ENCODE measurements at places on chromosomes 2 and 18.

DNA sequence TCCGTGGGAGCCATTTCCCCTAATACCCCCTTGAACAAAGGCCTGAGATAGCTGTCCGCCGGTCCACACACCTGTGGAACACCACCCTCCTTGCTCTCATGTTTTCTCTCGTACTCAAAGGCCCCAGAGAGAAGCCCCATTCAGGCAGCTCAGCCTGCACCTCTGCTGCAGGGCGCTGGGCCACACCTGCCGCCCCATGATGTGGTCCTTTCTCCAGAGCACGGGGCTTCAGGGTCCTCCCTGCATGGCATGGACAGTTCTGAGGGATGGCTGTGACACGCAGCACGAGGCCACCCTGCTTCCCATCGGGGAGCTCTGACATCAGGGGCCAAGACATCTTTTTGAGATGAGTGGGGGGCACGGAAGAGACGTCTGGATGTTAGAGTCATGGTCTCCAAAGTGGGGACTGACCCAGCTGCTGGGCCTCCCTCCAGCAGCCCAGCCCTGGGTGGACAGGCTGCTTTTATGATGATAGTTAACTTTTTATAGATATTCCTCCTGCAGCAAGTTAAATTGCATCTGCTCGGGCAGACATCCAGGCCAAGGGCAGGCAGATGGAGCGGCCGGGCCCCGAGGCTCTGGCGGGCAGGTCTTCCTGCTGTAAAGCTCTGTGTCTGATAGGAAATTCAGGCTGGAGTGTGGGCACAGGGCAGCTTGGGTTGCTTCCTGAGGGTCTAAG lies 56.7 kb downstream of the SDC1 start:
- H3K27me3 ChIP-seq = no peaks in the 10 kb centered on the region
- DNase-seq = no peak
- no peak overlapping the region for H3K4me3 ChIP-seq
- H3K4me1 ChIP-seq = no peaks in the 10 kb centered on the region
- H3K27ac ChIP-seq = no peak overlapping the region
- no peaks in the 10 kb centered on the region for H3K36me3 ChIP-seq

- H3K27me3 ChIP-seq = no peaks in the 10 kb centered on the region
- no peak overlapping the region for H3K4me3 ChIP-seq
- H3K27ac ChIP-seq = no peak overlapping the region
Measured at GRCh38 chr2:199147216-199147615, 310.5 kb downstream of the SATB2 start.

DNA sequence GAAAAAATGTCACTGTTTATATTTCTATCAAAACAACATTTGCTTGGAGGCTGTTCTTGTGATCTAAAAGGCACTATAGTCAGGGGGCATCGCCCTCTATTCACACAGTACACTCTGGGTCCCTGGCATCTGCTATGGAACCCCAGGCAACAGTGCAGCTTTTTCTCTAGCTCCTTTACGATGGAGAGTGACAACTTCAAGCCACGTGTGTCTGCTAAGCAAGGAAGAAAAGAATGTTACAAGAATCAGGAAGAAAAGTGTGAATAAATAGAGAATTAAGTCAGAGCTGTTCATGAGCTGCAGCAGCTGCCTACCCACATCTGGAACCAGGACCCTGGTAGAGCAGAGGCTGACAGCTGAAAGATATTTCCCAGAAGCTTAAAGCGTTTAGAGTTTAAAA lies 11.2 kb downstream of the RND3 start:
- H3K4me3 ChIP-seq = no peak overlapping the region
- no peaks in the 10 kb centered on the region for H3K27me3 ChIP-seq
- no peaks in the 10 kb centered on the region for H3K36me3 ChIP-seq
- H3K27ac ChIP-seq = no peak overlapping the region
- H3K4me1 ChIP-seq = no peaks in the 10 kb centered on the region

DNA sequence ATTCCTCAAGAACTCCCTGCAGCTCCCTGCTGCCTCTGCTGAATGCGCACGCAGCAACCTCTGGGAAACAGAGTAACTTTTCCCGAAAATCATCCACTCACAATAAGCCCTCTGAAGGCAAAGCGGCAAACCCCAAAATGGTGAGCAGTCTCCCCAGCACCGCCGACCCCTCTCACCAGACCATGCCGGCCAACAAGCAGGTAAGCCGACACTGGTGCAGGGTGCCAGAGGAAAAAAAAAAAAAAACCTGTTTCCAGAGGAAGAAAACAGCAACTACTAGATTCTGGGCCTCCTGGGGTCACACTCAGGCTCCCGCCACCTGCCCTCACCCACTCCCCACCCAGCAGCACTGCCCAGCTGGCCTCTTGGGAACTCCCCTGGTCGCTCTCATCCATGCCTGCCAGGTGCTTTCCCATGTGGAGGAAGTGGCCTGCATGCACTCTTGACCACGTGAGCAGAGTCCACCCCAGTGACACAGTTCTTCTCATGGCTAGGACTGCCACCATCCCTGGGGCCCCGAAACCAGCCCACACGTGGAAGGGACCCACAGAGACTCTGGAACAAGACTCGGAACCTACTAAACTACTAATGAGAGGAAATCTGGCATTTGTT lies 36.9 kb downstream of the KCTD18 start:
- no peaks in the 10 kb centered on the region for H3K27me3 ChIP-seq
- no peaks in the 10 kb centered on the region for H3K36me3 ChIP-seq
- H3K4me1 ChIP-seq = peaks cover 9% of the 10 kb centered on the region
- H3K4me3 ChIP-seq = no peak overlapping the region
- no peak overlapping the region for H3K27ac ChIP-seq

GRCh38 chr2:232174662-232175061 lies 203.9 kb upstream of the ALPP start:
- H3K27ac ChIP-seq = no peak overlapping the region
- DNase-seq = no peak
- no peaks in the 10 kb centered on the region for H3K4me1 ChIP-seq

DNA sequence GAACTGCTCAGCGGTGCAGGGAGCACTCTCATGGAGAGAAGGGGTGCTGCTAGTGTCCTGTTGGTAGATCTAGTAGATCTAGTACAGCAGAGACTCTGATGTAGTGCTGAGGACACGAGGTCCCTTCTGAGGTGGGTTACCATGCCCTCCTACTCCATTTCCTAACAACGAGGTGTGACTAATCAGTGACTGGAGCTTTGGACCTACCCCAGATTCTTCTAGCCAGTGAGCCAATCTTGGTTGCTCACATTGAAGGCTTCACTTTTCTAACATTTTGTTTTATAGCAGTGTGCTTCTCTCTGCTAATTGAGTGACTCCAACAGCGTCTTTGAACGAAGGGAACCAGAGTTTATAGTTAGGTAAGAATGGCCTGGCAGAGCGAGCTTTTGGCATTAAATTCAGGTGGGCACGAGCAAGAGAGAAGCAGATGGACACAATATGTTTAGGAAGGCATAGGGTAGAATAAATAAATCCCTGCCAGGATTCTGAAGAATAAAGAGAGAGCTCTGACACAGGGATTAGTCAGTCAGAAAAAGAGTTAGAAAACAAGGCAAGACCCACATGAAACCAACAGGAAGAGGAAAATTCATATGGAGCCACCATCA lies 306.0 kb upstream of the RAB12 start:
- DNase-seq = no peak
- H3K36me3 ChIP-seq = no peaks in the 10 kb centered on the region
- no peaks in the 10 kb centered on the region for H3K4me1 ChIP-seq

DNA sequence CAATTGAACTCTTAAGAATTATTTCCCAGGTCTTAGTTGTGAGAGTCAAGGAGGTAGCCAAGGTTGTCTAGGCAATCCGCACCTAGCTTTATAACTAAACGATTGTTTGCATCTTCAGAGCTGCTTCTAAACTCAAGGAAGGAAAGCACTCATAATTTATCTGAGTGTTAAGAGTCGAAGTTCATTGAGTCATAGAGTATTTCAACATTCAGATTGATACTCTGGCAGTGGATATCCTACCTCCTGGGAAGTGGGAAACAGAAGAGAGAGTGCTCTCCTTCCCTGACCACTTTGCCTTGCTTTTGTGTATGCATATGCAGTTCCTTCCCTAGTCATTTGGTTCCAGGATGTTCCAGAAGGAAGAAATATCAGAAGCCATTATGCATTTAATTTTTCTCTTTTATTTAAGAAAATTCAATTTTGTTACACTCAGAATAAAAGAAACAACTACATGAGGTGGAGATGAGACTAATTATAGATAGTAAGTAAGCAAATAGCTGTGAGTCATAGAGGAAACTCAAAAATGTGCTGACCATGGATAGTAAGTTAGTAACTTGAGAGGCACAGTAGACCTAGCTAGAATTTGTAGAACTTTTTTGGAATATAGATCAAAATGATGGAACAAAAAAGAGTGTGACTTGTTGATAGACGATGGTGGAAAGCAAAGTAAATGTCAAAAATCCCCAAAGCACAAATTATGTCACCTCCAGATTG lies 35.4 kb upstream of the FSHR start:
- H3K4me1 ChIP-seq = no peaks in the 10 kb centered on the region
- H3K4me3 ChIP-seq = no peak overlapping the region
- H3K27me3 ChIP-seq = no peaks in the 10 kb centered on the region
- H3K27ac ChIP-seq = no peak overlapping the region
- DNase-seq = no peak
- H3K36me3 ChIP-seq = no peaks in the 10 kb centered on the region

DNA sequence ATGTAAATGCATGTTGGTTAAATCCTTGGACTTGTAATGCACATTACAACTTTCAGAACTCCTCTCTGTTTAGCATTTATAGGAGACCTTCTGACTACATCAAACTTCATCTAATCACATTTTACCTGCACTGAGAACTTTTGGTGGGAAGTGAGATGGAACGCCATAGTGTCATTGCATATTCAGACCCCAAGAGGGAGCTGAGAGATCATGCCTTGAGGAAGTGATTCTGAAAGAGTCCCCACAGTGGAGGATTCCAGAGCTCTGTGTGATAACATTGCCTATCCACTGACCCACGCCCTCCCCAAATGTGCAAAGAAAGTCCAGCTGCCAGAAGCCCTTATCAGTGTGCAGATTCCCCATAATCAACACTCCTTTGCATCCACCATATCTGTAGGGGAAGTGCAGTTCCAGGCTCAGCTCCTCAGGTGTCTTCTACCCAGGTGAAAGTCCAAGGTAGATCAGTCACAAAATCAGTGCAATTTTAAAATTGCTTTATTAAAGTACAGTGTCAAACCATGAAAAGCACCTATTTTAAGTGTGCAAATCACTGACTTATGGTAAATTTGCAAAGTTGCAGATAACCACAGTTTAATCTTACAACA lies 212.4 kb downstream of the RPIA start:
- H3K4me1 ChIP-seq = no peaks in the 10 kb centered on the region
- H3K4me3 ChIP-seq = no peak overlapping the region
- no peak overlapping the region for H3K27ac ChIP-seq

DNA sequence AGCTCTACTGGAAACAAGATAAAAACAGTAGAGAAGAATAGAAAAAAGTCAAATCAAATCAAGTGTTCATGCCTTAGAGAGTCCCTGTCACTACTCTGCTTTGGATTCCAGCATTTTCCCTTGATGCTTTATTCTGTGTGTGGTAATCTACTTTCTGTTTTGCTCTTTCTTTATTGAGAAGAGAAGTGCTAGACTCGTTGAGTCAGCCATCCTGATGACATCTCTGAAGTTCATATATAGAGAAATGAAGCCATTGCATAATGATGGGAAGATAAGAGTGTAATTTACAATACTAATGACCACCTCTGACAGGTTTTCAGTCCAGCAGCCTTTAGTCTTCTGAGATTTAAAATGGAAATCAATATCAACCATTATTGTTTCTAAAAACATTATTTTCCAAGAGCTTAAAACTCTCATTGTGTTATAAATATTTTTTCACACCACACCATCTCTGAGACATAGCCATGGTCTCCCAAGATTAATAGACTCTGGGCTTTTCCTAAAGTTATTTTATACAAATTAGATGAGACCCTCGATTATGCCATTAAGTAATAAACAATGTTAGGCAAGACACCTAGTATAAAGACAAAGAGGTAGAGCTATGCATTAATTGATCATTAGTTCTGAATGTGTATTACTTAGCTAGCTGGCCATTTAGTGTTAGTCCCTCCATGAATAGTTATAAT lies 679.0 kb upstream of the ACVR2A start:
- no peak overlapping the region for H3K27ac ChIP-seq
- no peaks in the 10 kb centered on the region for H3K36me3 ChIP-seq
- H3K4me1 ChIP-seq = no peaks in the 10 kb centered on the region
- H3K27me3 ChIP-seq = no peaks in the 10 kb centered on the region

GRCh38 chr2:222257645-222258044 lies 41.2 kb downstream of the PAX3 start:
- H3K4me3 ChIP-seq = no peak overlapping the region
- no peak overlapping the region for H3K27ac ChIP-seq
- H3K4me1 ChIP-seq = no peaks in the 10 kb centered on the region
- H3K36me3 ChIP-seq = no peaks in the 10 kb centered on the region
- no peaks in the 10 kb centered on the region for H3K27me3 ChIP-seq
- no peak for DNase-seq

DNA sequence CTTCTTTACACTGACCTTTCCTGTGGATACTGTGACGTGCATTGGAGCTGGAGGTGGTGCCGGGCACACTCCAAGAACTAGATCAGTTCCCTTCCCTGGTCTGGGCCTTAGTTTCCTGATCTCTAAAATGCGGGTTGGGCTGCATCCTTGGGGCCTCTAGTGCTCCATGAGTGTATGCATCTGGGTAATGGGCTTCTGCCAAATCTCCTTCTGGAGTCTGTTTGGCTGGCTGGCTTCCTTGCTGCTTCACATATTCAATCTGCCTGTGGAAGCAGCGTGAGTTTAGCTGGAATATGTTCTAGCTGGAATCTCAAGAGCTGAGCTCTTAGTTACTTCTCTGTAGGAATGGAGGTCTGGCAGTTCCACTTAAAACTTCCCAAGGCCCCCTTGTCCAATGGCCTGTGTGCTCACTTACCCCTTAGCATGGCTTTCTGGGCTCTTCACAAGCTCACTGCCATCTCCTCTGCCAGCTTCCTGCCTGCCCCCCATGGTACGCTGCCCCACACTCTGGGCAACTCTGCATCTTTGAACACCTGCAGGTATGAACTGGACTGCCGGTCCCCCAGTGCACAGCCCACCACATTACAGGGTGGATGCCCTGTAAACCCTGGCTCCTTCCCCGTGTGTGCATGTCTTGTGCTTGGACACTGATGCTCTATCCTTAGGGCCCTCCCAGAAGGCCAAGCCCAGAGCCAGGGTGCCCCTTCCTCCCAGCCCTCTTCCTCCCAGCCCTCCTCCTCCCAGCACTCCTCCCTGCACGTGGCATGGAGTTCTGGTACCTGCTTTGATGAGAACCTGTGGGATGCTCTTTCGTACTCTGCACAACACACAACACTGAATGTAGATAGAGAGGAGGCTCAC lies 103.6 kb upstream of the SMAD2 start:
- no peak overlapping the region for H3K27ac ChIP-seq
- H3K36me3 ChIP-seq = no peaks in the 10 kb centered on the region
- H3K4me1 ChIP-seq = no peaks in the 10 kb centered on the region
- no peak overlapping the region for H3K4me3 ChIP-seq
- no peaks in the 10 kb centered on the region for H3K27me3 ChIP-seq

DNA sequence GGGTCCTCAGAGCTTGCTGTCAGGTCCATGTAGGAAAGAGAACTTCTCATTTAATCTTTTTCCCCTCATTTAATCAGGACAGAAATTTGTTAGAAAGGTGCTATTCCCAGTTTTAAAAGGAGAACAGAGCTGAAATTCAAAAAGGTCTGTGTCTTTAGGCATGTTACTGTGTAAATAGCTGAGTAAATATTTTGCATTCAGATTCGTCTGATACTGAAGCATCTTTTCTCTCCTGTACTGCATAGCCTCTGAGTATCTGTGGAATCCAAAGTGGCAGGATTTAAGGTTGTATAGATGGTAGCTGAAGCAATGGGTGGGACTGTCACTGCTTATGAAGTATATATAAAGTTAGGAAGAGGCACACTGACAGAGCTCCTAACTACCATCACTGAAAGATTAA lies 9.0 kb downstream of the PTPN4 start:
- no peak overlapping the region for H3K4me3 ChIP-seq
- no peak for DNase-seq
- peaks cover 8% of the 10 kb centered on the region for H3K4me1 ChIP-seq
- no peak overlapping the region for H3K27ac ChIP-seq
- no peaks in the 10 kb centered on the region for H3K27me3 ChIP-seq
- no peaks in the 10 kb centered on the region for H3K36me3 ChIP-seq
